GM18507 (cell line): ENCODE measurements at places on chromosomes 11 and 22.

DNA sequence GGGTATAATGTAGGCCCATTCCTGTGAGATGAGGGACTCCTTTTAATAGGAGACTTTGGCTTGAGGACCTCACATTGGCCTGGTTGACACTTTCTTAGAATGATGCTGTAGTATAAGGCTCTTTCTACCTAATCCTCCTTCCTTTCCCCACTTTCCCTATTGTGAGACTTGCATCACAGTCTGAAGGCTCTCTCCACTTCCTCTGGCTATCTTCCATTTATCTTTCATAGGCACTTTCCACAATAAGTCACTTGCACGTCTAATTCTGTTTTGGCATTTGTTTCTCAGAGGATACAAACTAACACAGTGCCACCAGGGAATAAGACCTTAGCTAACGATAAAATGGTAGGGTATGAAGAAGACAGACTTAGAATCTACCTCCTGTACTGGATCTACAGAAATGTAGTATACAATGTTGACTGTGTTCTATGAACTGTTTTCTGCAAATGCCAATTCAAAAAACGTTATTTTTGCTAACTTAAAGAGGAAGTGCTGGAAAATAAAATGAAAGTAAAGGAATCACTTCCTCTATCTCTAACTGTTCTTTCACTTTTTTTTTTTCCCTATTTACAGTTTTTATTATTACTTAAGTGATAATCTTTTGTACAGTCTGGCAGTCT lies 17.9 kb upstream of the PDE3B start:
- no peak for DNase-seq

- DNase-seq = peak; percentile 49
These were observed at the start of gene ATXN10 for GRCh38 chr22:45671783-45672563. Gene ATXN10, plus strand, starts transcription at chr22:45671834. Its CDS starts 230 bp downstream, at chr22:45672064.

- DNase-seq = no peak
These were observed 670 bp downstream of the NEFH start for GRCh38 chr22:29480512-29481264.

- no peak for DNase-seq
These were observed 47.1 kb downstream of the PLEKHA7 start for GRCh38 chr11:16966930-16967671.

DNA sequence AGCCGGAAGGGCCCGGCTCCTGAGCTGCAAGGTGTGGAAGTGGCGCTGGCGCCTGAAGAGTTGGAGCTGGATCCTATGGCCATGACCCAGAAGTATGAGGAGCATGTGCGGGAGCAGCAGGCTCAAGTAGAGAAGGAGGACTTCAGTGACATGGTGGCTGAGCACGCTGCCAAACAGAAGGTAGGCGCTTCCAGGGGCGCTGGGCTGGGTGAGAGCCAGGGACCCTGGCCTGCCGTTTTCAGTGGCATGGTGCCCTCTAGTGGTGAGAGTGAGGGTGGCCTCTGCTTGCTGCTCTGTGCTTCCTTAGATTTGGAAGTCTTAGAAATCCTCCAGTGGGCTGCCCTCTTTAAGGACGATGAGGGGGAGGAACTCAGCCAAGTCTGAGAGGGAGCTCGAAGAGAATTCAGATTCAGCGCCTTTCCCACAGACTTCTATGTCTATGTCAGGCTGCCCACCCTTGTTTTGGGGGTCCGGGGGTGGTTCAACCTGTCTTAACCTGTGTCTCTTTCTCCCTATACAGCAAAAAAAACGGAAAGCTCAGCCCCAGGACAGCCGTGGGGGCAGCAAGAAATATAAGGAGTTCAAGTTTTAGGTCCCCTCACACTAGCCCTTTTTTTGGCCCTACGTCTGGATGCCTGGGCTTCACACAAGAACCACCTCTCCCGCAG lies 1.8 kb upstream of the PACS1 start:
- DNase-seq = no peak

DNA sequence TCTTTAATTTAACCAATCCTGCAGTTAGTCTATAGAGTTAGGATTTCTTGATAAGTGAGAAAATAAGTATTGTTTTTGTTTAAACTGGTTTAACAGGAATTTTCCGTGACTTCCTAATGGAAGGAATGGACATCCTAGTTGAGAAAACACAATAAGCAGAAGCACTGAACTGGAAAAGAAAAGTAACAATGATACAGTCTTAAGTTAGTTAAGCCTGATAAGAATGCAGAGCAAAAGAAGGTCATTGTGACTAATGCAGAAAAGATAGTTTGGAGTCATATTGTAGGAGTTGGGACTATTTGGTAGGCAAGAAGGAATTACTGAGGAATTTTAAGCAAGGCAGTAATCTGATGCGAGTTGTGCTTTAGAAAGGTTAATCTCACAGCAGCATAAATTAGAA lies 11.7 kb downstream of the RNF141 start:
- no peak for DNase-seq

- DNase-seq = no peak
These were observed 804 bp downstream of the APIP start for GRCh38 chr11:34915136-34916014.

DNA sequence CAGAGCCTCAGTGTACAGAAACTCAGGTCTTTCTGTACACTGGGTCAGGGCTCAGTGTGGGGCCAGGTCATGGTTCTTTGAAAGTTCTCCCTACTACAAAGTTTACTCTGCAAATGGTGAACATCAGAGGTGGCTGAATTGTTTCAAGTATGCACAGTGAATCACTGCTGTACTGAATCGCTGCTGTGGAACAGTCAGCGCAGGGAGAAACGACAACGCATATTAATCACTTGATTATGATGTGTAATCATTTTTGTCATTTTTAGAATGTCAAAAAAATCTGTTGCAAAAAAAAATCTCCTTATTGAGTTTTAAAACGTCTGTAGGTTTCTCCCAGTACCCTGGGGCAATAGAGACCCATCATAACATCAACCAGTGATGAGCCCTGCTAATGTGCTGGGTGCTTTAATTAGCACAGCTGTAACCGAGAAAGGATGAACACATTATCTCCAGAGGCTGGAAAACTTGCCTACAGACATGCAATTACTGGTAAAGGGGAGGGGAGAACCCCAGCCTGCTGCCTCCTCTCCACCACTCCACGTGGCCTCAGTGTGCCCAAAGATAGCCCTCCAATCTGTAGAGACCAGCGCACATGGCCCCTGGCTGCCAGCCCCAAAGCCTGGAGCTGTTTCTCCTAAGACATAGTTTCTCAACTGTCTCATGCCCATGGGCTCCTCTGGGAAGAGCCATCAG lies 12.8 kb downstream of the ARRB1 start:
- DNase-seq = no peak

DNA sequence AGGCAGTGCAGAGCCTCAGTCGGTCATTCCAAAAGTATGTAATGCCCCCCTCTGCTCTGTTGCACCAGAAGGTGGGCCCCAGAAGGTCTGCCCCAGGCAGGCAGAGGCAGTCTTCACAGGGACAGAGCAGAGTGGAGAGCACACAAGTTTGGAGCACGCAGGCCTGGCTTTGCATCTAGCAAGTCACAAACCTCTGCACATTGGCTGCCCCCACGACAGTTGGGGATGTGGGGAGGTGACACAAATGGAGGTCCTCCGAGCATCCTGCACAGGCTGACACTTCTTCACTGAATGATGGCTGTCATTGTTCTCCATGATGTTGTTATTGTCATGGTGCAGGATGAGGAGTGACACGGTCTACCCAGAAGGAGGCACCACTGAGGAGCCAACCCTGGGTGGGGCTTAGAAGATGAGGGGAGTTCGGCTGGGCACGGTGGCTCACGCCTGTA lies 11.9 kb downstream of the TOM1 start:
- no peak for DNase-seq

- DNase-seq = no peak
These were observed 63.5 kb downstream of the SIK2 start for GRCh38 chr11:111665777-111666176.

- DNase-seq = peak; percentile 42
These were observed 42.1 kb downstream of the PRDM10 start for GRCh38 chr11:129960216-129961214.

DNA sequence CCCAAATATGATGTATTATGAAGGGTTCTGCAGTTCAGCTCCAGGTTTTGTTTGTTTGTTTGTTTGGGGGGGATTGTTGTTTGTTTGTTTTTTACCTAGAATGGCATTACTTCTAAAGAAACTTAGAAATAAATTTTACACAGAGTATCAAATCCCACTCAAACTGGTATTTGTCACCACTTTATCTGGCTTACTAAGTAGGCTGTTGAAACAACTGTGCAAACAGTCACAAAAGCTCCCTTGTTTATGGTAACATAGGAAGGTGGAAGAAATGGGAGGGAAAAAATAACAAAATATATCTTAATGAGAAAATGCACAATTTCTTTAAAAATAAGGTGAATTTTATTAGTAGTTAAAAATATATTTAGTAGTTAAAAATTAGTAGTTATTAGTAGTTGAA lies 108.3 kb upstream of the ANO5 start:
- no peak for DNase-seq

GRCh38 chr11:85685820-85686459 lies at the start of gene CCDC89:
Gene CCDC89, minus strand, starts transcription at chr11:85686195. Its CDS starts 65 bp downstream, at chr11:85686130.
- DNase-seq = no peak

DNA sequence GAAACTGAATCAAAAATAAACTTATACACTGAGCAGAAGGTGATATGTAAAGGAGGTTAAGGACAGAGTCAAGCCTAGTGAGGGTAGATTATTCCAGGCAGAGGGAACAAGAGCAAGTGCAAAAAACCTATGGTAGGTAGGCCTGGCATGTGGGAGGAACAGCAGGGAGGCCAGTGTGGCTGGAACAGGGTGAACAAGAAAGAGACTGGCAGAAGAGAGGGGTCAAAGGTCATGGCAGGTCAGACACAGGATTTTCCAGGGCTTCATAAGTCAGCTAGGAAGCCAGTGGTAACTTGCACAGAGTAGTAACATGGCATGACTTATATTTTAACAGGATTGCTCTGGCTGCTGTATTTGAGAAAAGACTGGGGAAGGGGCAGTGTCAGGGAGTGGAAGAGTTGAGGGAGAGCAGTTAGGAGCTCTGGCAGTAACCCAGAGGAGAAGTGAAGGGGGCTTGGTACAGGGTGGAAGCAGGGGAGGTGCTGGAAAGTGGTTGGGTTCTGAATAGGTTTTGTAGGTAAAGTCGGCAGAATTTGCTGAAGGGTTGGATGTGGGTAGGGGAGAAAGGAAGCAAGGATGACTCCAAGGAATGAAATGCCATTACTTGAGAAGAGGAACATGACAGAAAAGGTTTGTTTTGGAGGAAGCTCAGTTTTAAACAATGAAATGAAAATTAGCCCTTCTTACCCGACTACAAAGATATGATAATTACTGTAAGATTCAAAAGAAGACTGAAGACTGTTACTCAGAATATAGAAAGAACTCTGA lies 86.2 kb downstream of the ZNRF3 start:
- DNase-seq = no peak

DNA sequence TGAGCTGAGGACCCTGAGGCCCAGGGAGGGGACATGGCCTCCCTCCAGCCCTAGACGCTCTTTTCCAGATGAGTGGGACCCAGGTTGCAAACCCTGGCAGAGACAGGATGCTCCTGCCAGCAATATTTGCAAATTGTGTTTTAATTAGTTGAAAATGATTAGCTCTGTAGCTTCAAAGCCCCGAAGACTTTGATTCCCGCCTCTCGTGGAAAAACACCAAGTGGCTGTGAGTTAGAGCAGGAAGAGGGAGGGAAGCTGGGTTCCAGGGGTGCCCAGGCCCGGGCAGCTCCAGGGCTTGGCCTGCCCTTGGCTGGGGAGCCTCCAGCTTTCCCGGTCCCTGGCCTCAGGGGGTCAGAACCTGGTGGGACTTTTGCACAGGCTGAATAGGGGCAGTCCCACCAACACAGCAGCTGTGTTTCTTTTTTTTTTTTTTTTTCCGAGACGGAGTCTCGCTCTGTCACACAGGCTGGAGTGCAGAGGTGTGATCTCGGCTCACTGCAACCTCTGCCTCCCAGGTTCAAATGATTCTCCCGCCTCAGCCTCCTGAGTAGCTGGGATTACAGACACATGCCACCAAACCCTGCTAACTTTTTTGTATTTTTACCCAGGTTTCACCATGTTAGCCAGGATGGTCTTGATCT lies 101.6 kb upstream of the RTL6 start:
- no peak for DNase-seq
